HS-27A (cell line): ENCODE measurements at places on chromosomes 4 and X.

- DNase-seq = no peak
Observed at GRCh38 chr4:3780347-3781171, 14.4 kb downstream of the ADRA2C start.

DNA sequence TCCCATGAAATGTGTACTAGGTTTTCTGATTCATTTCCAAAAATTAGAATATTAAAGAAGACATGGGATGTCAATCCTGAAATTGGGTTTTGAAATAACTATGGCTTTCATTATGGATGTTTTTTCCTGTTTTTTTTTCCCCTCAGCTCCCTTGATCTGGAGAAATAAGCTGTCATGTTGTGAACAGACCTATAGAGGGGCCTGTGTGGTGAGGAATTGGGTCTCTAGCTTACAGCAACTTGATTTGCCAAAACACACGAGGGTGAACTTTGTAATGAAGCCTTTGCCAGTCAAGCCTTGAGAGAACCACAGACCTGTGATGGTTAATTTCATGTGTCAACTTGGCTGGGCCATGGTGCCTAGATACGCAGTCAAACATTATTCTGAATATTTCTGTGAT lies 2413.6 kb downstream of the PCDH7 start:
- DNase-seq = no peak

GRCh38 chr4:87532109-87532508 lies 2.9 kb upstream of the SPARCL1 start:
- DNase-seq = no peak

DNA sequence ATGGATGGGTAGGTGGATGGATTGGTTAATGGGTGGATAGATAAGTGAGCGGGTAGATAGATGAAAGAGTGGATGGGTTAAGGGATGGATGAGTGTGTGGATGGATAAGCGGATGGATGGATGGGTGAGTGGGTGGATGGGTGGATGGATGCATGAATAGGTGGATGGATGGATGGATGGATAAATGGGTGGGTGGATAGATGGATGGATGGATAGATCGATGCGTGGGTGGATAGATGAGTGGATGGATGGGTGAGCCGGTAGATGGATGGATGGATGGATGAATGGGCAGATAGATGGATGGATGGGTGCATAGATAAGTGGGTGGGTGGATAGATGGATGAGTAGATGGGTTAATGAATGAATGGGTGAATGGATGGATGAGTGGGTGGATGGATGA lies 90.9 kb downstream of the CPZ start:
- DNase-seq = no peak

GRCh38 chr4:90441770-90442169 lies 314.6 kb downstream of the CCSER1 start:
- no peak for DNase-seq

DNA sequence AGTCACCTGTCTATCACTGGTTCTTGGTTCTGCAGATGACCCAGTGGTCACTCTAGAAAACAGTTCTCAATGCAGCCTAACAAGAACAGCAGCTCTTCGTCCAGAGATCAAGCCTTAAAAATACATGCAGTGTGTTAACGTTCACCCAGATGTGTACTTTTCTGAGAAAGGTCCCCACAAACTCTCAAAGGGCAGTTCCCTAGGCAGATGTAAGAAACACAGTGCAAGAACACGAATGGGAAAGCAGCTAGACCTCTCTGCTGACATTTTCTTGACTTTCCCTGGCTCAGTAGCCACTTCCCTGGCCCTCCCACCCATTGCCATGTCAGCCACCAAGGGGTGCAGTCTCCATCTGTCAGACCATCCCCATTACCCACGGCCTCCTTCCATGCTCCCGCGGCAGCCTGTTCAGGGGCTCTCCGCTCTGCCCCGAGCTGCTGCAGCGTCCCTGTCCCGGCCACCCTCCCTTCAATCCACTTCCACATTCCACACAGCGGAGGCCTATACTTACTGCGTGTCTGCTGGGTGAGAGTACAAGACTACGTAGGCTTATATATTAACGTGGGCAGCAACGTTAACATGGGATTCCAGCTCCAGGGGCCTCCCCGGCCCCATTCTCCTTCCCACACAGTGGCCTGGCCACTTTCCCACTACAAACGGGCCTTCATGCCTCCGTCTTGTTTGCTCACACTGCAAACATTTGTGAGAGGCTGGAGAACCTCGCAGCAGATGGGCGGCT lies 34.3 kb downstream of the IRF2 start:
- no peak for DNase-seq
